Cardiac septum (tissue), 1 donor: ENCODE measurements at places on chromosomes 12 and 14. TPM values are rescaled to one million over a fixed set of nuclear protein-coding genes. Genes with fewer than 3 reads are reported as not detected.

GRCh38 chr12:68416350-68416749, 84.2 kb upstream of the MDM1 start:
- DNase-seq: no peak

- no peak for DNase-seq
Measured at GRCh38 chr12:18684430-18684829, 53.4 kb downstream of the PLCZ1 start.

GRCh38 chr14:91755570-91756295, 23.8 kb upstream of the CATSPERB start:
- DNase-seq: no peak

DNA sequence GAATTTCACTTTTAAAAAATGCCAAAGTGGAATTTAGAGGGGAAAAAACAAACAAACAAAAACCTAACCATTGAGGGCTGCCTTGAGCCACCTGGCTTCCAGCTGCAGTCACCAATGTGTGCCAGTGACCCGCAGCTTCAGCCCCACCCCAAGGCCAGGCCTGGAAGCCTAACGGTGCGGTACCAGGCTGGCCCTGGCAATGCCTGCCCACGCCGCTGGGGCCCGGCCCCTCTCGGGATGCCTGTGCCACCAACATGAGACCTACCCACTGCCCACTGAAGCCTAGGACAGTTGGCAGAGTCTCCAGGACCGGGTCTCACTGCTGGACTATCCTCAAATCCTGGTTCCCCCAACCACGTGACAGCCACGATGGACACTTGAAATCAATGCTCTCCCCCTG, 96.6 kb downstream of the NCOR2 start:
- DNase-seq: no peak

- no peak for DNase-seq
Measured at GRCh38 chr14:39393289-39393688, 38.9 kb downstream of the FBXO33 start.

GRCh38 chr12:82873309-82873708, 186.6 kb downstream of the TMTC2 start:
- DNase-seq: no peak

GRCh38 chr14:26124896-26125438, 472.9 kb downstream of the NOVA1 start:
- DNase-seq: no peak

GRCh38 chr14:36553656-36554260, 28.7 kb downstream of the NKX2-8 start:
- DNase-seq: no peak

- no peak for DNase-seq
Measured at GRCh38 chr12:66929121-66929520, 250.2 kb upstream of the GRIP1 start.

DNA sequence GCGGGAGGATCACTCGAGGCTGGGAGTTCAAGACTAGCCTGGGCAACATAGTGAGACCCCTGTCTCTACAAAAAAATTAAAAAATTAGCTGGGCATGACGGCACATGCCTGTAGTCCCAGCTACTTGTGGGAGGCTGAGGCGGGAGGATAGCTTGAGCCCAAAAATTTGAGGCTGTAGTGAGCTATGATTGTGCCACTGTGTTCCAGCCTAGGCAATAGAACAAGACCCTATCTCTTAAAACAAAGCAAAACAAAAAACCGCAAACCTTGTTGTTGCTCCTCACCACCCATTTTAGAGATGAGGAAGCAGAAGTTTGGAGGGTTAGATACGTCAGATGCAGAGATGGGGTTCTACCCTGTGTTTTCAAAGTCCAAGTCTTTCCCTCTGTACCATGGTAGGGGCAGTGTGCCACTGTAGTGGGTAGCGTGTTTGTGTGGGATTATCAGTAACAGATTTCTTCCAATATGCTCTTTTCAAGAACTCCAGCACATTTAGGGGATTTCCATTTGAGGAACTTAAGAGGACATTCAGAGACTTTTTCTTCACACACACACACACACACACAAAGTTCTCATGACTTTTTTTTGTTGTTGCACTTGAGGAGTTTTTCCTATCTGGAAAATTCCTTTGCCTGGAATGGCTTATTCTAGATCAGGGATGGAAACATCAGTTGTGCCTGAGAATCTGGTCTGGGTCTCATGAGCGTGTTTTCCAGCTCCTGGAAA, 186.5 kb downstream of the CHST11 start:
- no peak for DNase-seq

DNA sequence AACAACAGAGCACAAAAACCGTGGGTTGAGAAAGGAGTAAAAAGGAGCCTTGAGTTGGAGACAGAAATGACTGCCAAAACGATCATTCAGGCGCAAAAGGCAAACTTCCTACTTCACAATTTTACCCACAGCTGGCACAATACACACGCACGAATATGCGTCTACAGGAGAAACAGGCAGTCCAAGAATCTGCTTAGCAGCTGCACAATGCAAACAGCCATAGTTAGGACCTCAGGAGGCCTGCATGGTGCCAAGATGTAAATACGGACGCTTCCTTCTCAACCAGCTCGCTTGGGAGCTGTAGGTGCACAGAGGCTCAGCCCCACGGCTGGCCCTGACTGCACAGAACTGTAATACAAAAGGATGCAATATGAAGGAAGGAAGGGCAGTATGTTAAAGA, 250.1 kb upstream of the CAND1 start:
- DNase-seq: no peak

The KRT74 gene
- not detected for total RNA-seq

The C12orf54 gene
- total RNA-seq: not detected

The GPR162 gene
- total RNA-seq: 5.7 TPM

The PROX2 gene
- not detected for total RNA-seq

The CCDC175 gene
- not detected for total RNA-seq

The LIN52 gene
- 7.4 TPM for total RNA-seq
